Progenitor cell of endocrine pancreas (in vitro differentiated cells): ENCODE measurements at places on chromosomes 6 and 20. TPM values are rescaled to one million over a fixed set of nuclear protein-coding genes. Genes with fewer than 3 reads are reported as not detected.

DNA sequence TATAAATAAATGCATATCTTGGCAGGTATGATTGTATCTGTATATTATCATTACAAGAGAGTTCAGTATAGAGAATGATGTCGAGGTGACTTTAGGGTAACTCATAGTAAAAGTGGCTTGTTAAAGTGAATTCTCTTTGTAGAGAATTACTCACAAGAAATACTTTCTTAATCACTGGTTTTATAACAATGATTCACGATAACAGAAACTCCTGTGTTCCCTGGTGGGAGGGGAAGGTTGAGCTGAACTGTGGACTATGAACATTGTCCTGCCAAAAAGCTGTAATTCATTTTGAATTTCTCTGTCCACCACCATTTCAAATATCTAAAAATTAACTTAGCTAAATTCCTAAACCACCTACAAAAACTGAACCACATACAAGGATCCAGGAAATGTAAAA, 7.7 kb downstream of the TPMT start:
- peaks cover 8% of the 10 kb centered on the region for H3K36me3 ChIP-seq
- H3K4me1 ChIP-seq: peaks cover 1% of the 10 kb centered on the region
- no peak for DNase-seq
- H3K4me3 ChIP-seq: no peak overlapping the region
- H3K27ac ChIP-seq: no peak overlapping the region

Gene PRPF6
- 74.7 and 76.4 TPM in 2 replicates for total RNA-seq

Gene SULF2
- 94.5 and 104 TPM in 2 replicates for total RNA-seq

GRCh38 chr20:15576411-15576810, 996.8 kb downstream of the KIF16B start:
- H3K36me3 ChIP-seq: no peaks in the 10 kb centered on the region
- H3K27me3 ChIP-seq: no peaks in the 10 kb centered on the region
- no peak overlapping the region for H3K4me3 ChIP-seq

GRCh38 chr20:57654363-57654997, 34.3 kb upstream of the ZBP1 start:
- peaks cover 11% of the 10 kb centered on the region for H3K4me1 ChIP-seq
- H3K27me3 ChIP-seq: peaks cover 3% of the 10 kb centered on the region
- H3K27ac ChIP-seq: no peak overlapping the region

GRCh38 chr6:679282-679681, 13.7 kb downstream of the EXOC2 start:
- H3K4me1 ChIP-seq: peaks cover 11% of the 10 kb centered on the region
- no peak overlapping the region for H3K4me3 ChIP-seq
- no peaks in the 10 kb centered on the region for H3K27me3 ChIP-seq
- DNase-seq: no peak
- no peak overlapping the region for H3K27ac ChIP-seq
- H3K36me3 ChIP-seq: peaks cover 3% of the 10 kb centered on the region

DNA sequence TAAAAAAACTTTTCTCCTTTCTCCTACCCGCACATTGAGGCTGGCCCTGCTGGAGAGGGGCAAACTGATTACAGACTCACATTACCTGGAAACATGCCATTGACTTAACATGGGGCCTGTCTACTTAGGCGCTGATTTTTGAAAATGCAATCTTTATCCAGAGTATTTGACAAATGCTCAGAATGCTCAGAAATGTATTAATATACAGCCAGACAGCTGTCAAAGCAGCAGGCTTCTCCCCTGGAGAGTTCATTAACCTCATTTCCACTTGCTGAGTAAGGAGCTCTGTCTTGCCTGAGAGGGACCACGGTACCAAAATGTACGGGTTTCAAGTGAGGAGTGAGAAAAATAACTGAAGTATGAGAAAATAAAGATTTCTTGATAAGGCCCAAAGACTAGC, 95.7 kb downstream of the PAX1 start:
- H3K4me1 ChIP-seq: no peaks in the 10 kb centered on the region
- H3K27ac ChIP-seq: no peak overlapping the region
- peaks cover 21% of the 10 kb centered on the region for H3K27me3 ChIP-seq
- no peak for DNase-seq

DNA sequence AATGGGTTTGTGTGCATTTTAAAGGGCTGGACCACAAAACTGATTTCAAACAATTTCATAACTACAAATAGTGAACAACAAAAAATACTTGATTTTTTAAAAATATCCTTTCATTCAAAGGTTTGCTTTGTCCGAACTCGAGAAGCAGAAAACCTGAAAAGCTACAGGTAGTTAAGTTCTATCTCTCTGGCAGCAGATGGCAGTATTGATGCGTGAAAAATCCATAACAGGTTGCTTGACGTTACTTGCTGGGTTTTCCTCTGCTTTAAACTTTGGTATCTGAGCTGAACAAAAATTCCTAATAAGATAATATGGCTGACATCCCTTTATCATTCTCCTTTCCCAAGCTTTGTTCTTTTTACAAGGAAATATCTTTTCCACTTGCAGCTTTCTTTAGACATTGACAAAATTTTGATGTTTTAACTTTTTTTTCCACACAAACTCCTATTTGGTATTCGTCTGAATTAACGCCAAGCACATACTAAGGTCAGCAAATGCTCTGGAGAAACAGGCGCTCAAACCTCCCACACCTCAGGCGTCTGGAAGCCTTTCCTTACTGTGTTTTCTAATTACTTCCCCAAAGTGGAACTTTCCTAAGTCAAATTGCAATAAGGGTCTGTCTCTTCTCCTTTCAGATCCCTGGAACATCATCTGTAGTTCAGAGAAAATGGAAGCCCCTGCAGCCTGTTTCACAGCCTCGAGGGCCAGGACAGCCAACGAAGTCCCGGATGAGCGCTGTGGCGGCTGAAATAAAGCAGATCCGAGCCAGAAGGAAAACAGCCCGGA, 50.3 kb upstream of the GFRAL start:
- no peaks in the 10 kb centered on the region for H3K27me3 ChIP-seq
- peaks cover 10% of the 10 kb centered on the region for H3K4me1 ChIP-seq
- H3K36me3 ChIP-seq: no peaks in the 10 kb centered on the region
- no peak overlapping the region for H3K27ac ChIP-seq
- peak overlapping the region; percentile 52 for H3K4me3 ChIP-seq
- no peak for DNase-seq

- no peak overlapping the region for H3K27ac ChIP-seq
- no peaks in the 10 kb centered on the region for H3K36me3 ChIP-seq
- H3K4me3 ChIP-seq: no peak overlapping the region
- no peaks in the 10 kb centered on the region for H3K27me3 ChIP-seq
- H3K4me1 ChIP-seq: no peaks in the 10 kb centered on the region
- DNase-seq: no peak
These were observed 372.0 kb downstream of the PLCB1 start for GRCh38 chr20:8504030-8504429.

GRCh38 chr6:134114918-134115714, 62.7 kb upstream of the SLC2A12 start:
- no peak overlapping the region for H3K4me3 ChIP-seq
- no peak for DNase-seq
- H3K27ac ChIP-seq: no peak overlapping the region
- no peaks in the 10 kb centered on the region for H3K27me3 ChIP-seq
- no peaks in the 10 kb centered on the region for H3K36me3 ChIP-seq
- H3K4me1 ChIP-seq: peaks cover 4% of the 10 kb centered on the region

- no peak overlapping the region for H3K27ac ChIP-seq
- H3K36me3 ChIP-seq: peaks cover 4% of the 10 kb centered on the region
- peak overlapping the region; percentile 33 for H3K4me3 ChIP-seq
- no peaks in the 10 kb centered on the region for H3K27me3 ChIP-seq
- H3K4me1 ChIP-seq: peaks cover 15% of the 10 kb centered on the region
These were observed 1.5 kb downstream of the FAM50B start for GRCh38 chr6:3850451-3851203.

DNA sequence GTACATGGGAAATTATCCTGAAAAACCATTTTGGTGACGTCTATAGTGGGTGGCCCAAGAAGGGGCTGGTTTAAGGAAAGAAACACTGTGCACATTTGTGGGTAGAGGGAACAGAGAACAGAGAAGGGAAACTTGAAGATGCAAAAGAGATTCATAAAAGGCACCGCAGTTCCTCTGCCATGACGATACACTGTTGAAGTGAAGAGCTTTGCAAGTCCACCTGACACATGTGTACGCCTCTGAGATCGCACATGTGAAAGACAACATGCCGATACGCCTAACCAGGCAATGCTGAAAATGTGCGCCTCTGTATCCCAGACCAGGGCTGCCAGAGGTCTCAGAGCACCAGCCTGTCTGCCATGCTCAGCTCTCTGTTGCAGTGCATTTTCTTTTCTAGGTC, 180.9 kb downstream of the KIF16B start:
- peaks cover 6% of the 10 kb centered on the region for H3K4me1 ChIP-seq
- H3K4me3 ChIP-seq: no peak overlapping the region
- H3K27me3 ChIP-seq: no peaks in the 10 kb centered on the region
- DNase-seq: no peak
- H3K27ac ChIP-seq: no peak overlapping the region
- H3K36me3 ChIP-seq: no peaks in the 10 kb centered on the region

- no peaks in the 10 kb centered on the region for H3K4me1 ChIP-seq
- H3K36me3 ChIP-seq: no peaks in the 10 kb centered on the region
- DNase-seq: no peak
- no peak overlapping the region for H3K4me3 ChIP-seq
These were observed 58.2 kb upstream of the SYNDIG1 start for GRCh38 chr20:24411003-24411833.

- H3K4me3 ChIP-seq: no peak overlapping the region
- peaks cover 3% of the 10 kb centered on the region for H3K4me1 ChIP-seq
- H3K27me3 ChIP-seq: no peaks in the 10 kb centered on the region
- no peak for DNase-seq
These were observed 50.9 kb upstream of the TNFAIP3 start for GRCh38 chr6:137816133-137816579.

DNA sequence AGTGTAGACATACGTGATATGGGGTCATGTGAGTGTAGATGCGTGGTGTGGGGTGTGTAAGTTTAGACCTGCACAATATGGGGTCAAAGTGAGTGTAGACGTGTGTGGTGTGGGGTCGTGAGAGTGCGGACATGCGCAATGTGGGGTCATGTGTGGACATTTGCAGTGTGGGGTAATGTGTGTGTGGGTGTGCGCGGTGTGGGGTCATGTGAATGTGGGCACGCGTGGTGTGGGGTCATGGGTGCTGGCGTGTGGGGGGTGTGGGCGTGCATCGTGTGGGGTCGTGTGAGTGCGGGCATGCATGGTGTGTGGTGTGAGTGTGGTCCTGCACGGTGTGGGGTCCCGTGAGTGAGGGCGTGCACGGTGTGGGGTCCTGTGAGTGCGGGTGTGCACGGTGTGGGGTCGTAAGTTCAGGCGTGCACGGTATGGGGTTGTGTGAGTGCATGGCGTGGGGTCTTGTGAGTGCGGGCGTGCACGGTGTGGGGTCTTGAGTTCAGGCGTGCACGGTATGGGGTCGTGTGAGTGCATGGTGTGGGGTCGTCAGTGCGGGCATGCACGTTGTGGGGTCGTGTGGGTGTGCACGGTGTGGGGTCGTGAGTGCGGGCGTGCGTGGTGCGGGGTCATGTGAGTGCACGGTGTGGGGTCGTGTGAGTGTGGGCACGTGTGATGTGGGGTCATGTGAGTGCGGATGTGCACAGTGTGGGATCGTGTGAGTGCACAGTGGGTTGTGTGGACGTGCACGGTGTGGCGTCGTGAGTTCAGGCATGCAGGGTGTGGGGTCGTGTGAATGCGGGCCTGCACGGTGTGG, 14.3 kb downstream of the PCMTD2 start:
- no peaks in the 10 kb centered on the region for H3K4me1 ChIP-seq
- H3K27me3 ChIP-seq: no peaks in the 10 kb centered on the region
- H3K27ac ChIP-seq: no peak overlapping the region
- no peak for DNase-seq
- peaks cover 24% of the 10 kb centered on the region for H3K36me3 ChIP-seq

DNA sequence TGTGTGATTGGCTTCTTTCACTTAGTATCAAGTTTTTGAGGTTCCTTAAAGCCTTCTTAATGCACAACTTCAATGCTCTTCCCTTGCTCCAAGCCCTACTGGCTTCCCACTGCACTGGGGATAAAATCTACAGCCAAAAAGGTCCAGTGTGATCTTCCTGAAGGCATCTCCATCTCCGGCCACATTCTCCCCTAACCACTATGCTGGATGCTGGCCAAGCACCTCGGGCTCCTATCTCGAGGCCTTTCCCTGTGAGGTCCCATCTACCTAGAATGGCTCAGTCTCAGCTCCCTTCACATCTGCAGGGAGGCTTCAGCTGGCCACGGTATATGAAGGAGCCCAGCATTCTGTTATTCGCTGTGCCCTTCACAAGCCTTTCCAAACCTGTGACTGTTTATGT, 48.1 kb downstream of the CNKSR3 start:
- H3K27me3 ChIP-seq: no peaks in the 10 kb centered on the region
- H3K4me1 ChIP-seq: peaks cover 7% of the 10 kb centered on the region
- H3K4me3 ChIP-seq: no peak overlapping the region
- no peak overlapping the region for H3K27ac ChIP-seq
- no peaks in the 10 kb centered on the region for H3K36me3 ChIP-seq

Gene CCN6
- total RNA-seq: not detected in 2 replicates

Gene BCL2L1
- 130 and 136 TPM in 2 replicates for total RNA-seq

- H3K27me3 ChIP-seq: no peaks in the 10 kb centered on the region
- H3K36me3 ChIP-seq: no peaks in the 10 kb centered on the region
- H3K4me1 ChIP-seq: no peaks in the 10 kb centered on the region
- DNase-seq: no peak
- H3K27ac ChIP-seq: no peak overlapping the region
These were observed 256.5 kb downstream of the TRDN start for GRCh38 chr6:123380257-123380656.
